ENCODE measurements at places on chromosomes 5 and 9. TPM values are rescaled to one million over a fixed set of nuclear protein-coding genes. Genes with fewer than 3 reads are reported as not detected.

Gene CNTNAP3B
- 3.4 TPM for total RNA-seq

Gene ACOT12
- not detected for total RNA-seq

Gene BASP1
- total RNA-seq, result 45.9 TPM

- H3K27ac ChIP-seq, result no peak overlapping the region
- DNase-seq, result peak; percentile 84
- H3K4me3 ChIP-seq, result no peak overlapping the region
- no peaks in the 10 kb centered on the region for H3K4me1 ChIP-seq
Observed at GRCh38 chr5:142151436-142152383, 43.1 kb downstream of the NDFIP1 start.

DNA sequence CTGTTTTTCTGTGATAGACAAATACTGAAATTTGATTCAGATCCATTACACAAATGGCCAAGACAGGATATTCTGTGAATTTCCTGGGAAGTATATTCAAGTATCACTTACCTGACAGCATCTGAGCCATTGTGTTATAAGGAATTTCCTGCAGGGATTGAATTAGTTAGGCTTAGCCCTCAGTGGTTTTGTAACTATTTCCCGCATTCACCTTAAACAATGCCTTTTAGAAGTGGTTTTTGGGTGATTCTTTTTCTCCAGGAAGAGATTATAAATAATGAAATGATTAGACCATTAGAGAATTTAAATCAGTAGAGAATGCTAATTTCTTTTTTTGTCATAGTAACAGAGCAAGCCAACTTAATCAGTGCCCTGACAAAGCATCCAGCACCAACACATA is 30.6 kb downstream of the ITGA1 start:
- peaks cover 3% of the 10 kb centered on the region for H3K4me1 ChIP-seq
- H3K4me3 ChIP-seq, result no peak overlapping the region
- H3K27ac ChIP-seq, result no peak overlapping the region

- no peaks in the 10 kb centered on the region for H3K36me3 ChIP-seq
- H3K27ac ChIP-seq, result peak overlapping the region; percentile 33
- H3K4me1 ChIP-seq, result peaks cover 8% of the 10 kb centered on the region
Observed at GRCh38 chr9:91131433-91131839, 230.3 kb downstream of the AUH start.

Measured in left lung (tissue), 14 donors.